ENCODE measurements at places on chromosomes 5 and 9.

- DNase-seq, result peak; percentile 46
Observed at GRCh38 chr5:144144956-144145751, 25.3 kb downstream of the YIPF5 start.

DNA sequence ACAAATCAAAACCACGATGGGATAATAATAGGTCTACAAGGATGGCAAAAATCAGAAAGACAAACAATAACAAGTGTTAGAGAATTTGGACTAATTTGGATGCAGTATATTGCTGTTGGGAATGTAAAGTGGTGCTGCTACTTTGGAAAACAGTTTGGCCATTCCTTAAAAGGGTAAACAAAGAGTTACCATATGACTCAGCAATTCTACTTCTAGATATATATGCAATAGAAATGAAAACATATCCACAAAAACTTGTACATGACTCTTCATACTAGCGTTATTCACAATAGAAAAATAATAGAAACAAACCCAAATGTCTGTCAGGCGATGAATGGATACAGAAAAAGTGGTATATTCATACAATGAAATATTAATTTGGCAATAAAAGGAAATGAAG is 58.3 kb downstream of the JAK2 start:
- DNase-seq, result no peak

DNA sequence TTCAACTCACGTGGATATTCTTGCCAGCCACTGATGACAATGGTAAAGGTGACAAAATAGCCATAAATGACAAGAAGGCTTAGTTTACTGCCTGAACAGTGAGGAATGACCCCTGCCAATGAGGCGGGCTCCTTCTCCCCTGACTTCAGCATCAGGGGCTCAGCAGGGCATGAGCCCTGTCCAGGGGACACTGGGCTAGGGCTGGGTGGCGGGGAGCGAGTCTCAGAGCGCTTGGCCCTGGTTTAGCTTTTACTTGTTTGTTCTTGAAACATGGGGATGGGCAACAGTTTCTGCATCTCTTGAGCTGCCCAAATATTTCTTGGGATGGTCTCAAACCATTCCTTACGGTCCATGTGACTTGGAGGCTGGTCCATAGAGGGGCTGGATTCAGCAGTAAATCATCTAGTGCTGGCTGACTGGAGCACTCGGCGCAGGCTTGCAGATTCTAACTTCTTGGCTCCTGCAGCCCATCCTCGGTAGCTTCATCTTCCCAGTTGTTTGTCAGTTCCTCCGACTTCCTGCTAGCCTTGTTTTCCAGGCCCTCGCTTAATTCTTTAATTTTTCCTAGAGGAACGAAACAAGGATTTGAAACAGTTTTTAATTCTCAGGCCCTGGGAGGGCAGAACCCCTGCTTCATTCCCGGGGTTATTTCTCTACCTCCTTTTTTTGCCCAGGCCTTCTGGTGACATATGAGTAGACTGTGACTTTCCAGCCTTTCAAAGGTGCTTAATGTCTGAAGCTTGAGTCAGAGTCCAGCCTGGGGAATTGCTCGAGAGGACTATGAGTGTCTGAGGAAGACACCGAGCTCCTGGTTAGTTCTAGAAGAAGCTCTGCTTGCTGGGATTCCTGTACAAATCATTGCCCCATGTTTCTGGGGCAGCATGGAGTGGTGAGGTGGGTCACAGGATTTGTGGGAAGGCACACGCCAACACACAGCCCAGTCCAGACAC is 4.5 kb upstream of the HMCN2 start:
- no peak for DNase-seq

- no peak for DNase-seq
Observed at GRCh38 chr5:81234299-81234698, 1.2 kb downstream of the CKMT2 start.

- DNase-seq, result peak; percentile 39
Observed at GRCh38 chr9:91795598-91796241, 154.3 kb downstream of the ROR2 start.

DNA sequence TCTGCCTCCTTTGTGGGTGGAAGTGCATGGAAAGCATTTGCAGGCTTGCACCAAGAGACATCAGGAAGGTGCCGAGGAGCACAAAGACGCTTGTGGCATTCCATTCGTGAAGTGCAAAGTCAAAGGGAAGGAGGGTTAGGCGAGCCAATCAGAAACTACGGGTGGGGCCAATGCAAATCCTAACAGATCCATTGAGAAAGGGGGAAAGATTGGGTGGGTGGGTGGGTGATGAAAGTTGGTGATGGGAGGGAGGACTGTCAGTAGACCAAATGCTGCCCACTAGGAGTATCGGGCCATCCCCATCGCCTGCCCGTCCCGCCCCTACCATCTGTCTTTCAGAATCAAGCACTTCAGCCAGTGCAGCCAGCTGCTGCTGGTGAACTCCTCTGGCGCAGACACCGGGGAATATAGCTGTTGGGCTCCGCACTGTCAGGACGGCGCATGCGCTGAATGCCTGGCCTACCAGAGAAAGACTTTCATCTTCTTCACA is 17.1 kb upstream of the ANXA6 start:
- no peak for DNase-seq

DNA sequence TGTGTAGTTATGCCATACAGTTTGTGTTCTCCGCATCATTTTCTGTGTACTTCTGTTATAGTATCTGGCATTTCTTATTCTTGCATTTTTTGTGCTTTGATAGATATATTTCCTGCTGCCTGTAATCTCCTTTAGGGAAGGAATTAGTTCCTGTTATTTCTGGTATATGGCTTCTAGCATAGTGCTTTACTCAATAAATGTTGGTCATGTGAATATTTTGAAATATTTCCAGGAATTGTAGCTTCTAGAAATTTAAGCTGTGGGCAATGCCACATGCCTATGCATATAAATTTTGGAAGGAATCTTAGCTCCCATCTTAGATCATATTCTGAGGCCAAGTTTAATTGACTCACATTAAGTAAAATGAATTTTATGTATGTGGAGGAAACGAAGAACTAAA is 11.5 kb upstream of the PRRC1 start:
- DNase-seq, result no peak

GRCh38 chr5:81694726-81695125 is 56.2 kb downstream of the SSBP2 start:
- no peak for DNase-seq

GRCh38 chr5:98517560-98518366 is 255.7 kb upstream of the RGMB start:
- no peak for DNase-seq

DNA sequence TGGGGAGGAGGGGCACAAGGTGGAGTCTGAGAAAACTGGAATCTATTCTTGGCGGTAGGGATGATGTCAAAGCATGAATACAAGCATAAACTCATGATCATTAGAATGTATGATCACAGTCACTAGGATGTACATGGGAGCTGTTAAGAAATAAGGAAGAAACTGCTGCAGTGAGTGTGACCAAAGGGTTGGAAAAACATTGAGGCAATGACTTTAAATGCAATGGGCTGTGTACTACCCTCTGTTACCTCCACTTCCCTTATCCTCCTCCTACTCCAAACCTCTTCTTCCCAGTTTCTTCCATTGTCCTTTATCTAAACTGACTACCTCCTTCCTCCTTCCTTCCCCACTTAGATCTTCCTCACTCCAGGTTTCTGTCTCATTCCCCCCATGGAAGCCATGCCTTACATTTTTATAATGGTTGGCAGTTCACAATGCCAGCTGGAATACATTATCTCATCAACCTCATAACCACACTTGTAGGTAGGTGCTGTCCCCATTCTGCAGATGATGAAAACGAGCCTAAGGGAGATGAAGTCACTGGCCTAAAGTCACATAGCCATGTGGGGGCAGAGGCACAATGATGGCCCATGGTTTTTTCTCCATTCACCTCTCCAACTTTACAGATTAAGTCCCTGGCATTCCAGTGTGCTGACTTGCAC is 21.9 kb upstream of the TNFSF15 start:
- no peak for DNase-seq

DNA sequence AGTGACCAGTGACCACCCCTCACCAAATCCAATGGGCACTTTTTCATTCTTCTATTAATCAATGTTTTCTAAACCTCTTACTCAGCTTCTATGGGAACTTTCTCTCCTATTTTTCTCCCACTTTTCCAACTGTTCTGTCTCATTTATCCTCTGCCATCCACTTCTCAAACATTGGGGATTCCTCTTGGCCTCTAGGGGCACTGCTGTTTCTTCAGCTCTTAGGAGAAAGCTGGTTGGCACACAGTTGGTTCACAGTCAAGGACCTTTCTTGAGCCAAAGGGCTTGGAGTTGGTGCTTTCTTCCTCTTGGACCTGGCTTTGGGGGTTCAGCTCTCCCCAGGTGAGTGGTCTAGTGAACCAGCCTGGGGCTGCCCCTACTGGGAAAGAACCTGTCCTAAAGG is 112.2 kb upstream of the LHFPL2 start:
- DNase-seq, result no peak

- no peak for DNase-seq
Observed at GRCh38 chr5:151954255-151954654, 29.6 kb upstream of the GLRA1 start.

DNA sequence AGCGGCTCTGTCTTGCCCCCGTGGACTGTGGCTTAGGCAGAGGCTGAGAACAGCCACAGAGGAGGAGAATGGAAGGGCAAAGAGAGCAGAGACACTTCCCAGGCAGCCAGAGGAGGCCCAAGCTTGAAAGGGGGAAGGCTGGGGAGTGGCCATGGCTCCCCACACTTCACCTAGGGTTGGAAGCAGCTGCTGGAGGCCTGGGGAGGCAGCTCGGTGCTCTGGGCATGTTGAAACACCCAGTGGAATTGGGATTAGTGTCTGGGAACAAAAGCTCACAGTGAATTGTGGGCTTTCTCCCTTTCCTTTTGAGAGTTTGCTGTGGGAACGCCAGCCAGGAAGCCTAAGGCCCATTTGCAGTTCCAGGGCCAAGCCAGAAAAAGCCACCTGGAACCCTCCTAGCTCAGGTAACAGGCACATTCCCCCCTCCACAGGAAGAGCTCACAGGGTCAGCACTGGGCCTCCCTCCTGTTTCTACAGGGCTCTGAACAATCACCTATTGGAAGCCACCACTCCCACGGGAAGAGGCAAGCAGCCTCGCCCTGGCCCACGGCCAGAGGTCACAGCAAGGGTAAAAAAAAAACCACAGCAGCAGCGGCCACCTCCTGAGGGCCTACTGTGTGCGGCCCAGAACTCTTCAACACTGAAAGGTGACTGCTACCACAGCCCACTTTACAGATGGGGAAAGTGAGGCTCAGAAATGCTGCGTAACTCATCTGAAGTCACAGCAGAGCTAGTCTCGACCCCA is 20.2 kb downstream of the EEIG1 start:
- no peak for DNase-seq

DNA sequence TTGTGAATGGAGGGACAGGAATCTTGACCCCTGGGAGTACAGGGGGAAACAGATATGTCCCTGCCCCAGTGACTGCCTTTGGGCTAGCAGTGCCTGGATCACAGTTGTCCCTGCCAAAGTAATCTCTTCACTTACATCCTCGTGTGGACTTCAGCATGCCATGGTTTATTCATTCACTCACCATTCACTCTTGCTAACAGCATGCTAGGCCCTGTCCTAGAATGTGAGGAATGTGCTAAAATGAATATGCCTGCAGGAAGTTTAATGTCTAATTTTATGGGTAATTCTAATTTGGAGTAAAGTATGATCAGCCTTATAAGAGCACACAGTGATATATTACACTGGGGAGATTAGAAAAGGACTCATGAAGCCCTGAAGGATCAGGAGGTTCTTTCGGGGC is 63.0 kb downstream of the FAT2 start:
- no peak for DNase-seq
